ENCODE measurements at places on chromosomes 12 and 14.
A peak's percentile ranks its signal among the peaks of the same experiment; 100 is the strongest.

DNA sequence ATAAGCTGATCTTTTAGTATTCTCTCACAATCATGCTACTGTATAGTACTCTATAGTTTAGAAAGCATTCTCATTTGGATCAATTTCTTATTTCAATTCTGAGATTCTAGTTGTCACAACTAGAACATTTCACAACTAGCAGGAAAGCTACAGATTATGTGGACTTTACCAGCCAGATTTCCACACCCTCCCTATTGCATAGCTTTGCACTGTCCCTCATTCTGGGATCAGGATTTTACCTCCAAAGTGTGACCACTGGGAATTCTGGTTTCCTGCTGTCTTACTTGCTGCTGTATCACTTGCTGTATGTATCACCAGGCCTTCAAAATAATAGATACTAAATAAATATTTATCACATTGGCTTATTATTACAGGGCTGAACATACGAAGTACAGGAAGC lies 10.2 kb upstream of the PELI2 start:
- no peak for DNase-seq

GRCh38 chr14:50521912-50522341 lies 10.4 kb downstream of the MAP4K5 start:
- DNase-seq: no peak

DNA sequence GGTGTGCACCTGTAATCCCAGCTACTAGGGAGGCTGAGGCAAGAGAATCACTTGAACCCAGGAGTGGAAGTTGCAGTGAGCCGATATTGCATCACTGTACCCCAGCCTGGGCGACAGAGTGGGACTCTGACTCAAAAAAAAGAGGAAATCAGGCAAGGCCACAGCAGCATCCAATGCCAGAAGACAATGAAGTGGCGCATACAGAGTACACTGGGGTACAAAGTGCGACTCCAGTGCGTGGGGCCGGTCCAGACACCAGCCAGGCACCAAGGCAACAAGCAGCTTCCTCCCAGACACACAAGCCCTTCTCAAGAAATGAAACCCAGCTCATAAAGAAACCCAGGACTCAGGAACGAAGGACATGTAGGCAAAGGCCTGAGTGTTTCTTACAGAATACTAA lies 28.2 kb downstream of the TTC7B start:
- DNase-seq: no peak

DNA sequence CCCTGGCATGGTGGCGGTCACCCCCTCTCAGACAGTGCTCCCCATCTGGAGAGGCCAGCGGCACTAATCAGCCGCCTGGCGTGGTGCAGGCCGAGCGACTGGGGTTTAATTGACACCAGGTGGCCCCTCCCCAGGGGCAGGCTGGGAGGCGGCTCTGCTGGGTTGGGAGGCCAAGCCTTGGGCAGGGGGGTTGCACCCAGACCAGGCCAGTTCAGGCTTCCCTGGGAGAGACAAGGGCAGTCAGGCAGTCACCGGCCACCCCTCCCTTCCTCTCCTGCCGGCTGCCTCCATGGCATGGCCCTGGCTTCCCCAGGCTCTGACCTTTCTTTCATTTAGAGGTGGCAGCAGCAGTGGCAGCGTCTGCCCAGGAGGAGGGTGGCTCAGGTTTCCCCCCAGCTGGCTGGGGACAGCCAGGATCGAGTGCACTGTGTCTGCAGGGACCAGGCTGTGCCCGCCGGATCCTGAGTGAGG lies 78.1 kb upstream of the NOS1 start:
- DNase-seq: no peak

- DNase-seq: no peak
These were observed 107.7 kb upstream of the BTG1 start for GRCh38 chr12:92253301-92253700.

DNA sequence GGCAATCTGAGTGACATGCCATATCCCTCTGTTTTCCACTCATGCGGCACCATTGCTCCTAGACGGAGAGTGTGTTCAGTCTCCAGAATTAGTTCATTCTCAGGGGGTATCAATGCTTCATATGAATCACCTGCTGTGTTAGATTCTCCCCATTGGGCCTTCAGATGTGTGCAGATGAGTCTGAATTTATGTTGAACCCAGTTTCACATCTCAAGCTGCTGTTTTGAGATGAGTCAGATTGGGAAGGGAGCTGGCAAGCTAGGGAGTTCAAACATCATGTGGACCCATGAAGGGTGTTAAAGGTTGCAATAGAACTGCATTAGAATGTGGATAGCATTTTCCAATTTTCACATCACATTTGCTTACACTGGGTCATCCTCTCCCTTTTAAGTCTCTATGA lies 46.9 kb upstream of the KCNA1 start:
- no peak for DNase-seq

DNA sequence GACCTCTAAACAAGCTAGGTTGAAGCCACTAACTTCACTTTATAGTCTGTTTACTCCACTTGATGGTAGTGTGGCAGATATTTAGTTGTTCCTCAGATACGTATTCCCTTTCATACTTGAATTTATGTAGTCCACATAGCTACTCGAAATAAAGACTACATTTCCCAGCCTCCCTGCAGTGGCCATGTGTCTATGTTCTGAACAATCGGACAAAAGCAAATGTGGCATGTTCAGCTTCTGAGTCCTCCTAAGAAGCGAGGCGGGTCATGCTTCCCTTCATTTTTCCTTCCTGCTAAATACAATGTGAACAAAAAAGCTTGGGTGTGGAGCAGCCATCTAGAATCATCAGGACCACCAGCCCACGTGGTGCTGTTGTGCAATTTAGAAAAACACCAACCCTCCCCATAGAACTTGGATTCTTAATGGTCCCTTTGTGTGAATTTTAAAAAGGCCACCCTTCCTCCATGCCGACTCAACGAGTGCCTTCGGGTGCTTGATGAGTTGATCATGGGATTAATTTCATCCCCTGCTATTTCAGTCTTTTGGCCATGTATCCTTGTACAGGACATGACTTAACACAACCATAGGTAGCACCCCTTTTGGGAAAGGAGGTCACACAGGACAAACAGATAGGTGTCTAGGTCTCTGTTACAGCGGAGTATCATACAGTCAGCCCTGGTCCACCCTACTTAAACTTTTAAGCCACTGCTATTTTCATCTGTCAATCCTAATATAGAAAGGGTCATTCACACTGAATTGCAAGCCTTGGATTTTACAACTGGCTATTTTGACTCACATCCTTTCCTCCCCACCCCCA lies 60.7 kb downstream of the ZFC3H1 start:
- no peak for DNase-seq

- peak; percentile 96 for DNase-seq
These were observed 498 bp upstream of the RHOF start for GRCh38 chr12:121793838-121794533.

DNA sequence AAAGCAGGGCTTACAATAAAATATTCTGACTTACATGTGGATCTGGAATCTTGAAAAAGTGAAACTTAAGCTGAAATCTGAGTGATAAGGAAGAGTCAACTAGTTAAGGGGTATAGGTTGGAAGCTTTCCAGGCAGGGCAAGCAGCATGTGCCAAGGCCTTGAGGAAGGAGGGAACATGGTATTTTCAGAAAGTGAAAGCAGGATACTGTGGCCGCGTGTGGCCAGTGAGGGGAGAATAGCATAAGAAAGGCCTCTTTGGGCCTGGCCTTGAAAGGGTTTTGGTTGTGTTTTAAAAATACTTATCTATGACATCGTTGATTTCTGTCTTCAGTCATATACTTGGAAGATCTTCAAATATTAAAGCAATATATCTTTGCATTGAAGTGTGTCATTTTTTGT lies 213.4 kb downstream of the AKAP6 start:
- DNase-seq: no peak

GRCh38 chr14:62655166-62655565 lies 390.1 kb downstream of the KCNH5 start:
- no peak for DNase-seq

- DNase-seq: peak; percentile 75
These were observed 8.8 kb downstream of the VPS37B start for GRCh38 chr12:122886851-122887818.

DNA sequence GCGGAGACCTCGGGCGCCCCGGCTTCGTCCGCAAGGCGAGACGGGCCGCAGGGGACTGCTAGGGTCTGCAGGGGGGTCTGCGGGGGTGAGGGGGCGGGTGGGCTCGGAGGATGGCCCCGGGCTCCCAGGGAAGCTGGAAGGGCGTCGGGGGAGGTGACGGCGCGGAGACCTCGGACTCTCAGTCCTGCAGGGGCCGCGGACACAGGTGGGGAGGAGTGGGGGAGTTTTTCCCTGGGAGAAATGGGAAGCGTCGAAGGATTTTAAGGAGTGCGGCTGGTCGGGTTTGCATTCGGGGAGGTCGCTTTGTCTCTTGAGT lies 25.9 kb downstream of the ZBTB42 start:
- DNase-seq: no peak

DNA sequence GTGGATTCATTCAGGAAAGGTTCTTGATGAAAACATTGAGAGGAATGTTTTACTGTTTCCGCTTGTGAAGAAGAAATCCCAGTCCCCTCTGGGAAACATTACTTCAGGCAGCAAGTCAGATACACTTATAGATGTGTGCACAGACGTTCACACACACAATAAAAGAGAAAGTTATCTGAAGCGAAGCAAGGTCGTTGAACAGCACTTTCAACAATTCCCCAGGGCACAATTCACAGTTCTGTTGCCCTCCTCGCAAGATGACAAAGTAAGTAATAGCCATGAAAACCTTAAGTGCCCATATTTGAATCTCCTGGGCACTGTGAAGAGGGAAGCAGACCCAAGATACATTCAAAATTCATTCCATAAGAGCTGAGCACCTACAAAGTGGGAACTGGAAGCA lies 156.6 kb upstream of the CAND1 start:
- no peak for DNase-seq

GRCh38 chr12:52155048-52155868 lies 36.6 kb downstream of the KRT80 start:
- DNase-seq: no peak

DNA sequence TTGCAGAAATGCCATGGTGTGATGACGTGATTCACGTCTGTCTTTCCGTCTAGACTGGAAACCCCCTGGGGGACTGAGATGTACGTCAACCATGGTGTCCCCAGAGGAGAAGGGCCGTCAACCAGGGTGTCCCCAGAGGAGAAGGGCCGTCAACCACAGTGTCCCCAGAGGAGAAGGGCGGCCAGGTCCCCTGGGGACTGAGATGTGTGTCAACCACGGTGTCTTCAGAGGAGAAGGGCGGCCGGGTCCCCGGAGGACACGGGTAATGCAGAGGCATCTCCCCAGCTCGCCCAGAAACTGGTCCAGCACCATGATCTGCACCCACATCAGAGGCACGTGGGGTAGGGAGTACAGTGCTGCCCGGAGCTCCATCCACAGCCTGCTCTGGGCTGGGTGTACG lies 30.6 kb upstream of the GALNT9 start:
- no peak for DNase-seq

GRCh38 chr14:79080040-79080439 lies 909.9 kb downstream of the NRXN3 start:
- DNase-seq: no peak

DNA sequence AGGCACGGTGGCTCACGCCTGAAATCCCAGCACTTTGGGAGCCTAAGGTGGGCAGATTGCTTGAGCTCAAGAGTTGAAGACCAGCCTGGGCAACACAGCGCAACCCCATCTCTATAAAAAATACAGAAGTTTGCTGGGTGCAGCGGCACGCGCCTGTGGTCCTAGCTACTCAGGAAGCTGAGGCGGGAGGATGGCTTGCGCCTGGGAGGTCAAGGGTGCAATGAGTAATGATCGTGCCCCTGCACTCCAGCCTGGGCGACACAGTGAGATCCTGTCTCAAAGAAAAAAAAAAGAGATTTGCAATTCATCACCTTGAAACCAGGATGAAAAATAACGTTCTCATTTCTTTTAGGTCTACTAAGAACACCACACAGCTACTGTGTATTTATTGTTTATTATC lies 4.0 kb downstream of the STX2 start:
- DNase-seq: no peak

DNA sequence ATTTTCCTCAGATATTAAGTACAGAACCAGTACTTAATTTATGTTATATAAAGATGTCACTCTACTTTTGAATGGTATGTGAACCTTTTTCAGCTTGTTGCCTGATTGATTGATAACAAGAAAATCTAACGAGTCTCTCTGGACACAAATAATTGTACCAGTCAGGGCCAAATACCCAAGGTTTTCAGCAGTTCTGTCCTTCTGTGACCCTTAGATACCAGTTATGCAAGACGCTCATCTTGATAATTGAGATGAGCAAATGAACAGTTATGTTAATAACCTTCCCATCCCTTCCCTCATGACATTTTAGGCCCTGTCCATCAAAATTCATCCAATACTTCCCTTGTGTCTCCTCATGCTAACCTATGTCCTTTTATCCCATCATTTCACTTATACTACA lies 185.9 kb upstream of the G2E3 start:
- DNase-seq: no peak

DNA sequence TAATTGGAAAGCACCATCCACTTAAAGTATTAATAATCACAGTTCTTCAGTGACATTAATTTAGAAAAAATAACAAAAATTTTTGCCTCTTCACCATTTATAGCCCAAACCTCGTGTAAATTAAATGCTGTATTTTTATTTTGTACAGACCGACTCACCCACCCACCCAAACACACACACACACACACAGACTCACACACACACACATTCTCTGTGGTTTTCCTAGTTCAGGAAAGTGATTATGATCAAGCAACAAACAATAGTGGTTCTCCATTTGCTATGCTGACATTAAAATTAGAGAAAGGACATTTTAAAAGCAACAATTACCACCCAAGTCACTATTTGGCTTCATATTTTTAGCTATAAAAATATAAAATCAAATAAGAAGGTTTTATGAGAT lies 112.5 kb upstream of the FLRT2 start:
- DNase-seq: no peak

- no peak for DNase-seq
These were observed 1.7 kb downstream of the RDH16 start for GRCh38 chr12:56955631-56956256.

DNA sequence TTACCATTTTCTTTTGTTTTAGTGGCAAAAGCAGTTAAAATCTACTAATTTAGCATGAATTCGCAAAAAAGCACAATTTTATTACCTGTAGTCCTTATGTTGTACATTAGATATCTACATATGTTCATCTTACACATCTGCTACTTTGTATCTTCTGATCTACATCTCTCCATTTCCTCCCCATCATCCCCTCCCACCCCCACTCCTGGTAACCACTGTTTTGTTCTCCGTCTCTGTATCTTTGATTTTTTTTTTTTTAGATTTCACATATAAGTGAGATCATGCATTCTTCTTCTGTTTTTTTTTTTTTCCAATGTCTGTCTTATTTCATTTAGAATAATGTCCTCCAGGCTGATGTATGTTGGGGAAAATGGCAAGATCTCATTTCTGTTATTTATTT lies 922.7 kb downstream of the VRK1 start:
- DNase-seq: no peak

- no peak for DNase-seq
These were observed 667.3 kb downstream of the SLC16A7 start for GRCh38 chr12:60263161-60263560.

Data from hematopoietic multipotent progenitor cell treated with erythropoietin and hydrocortisone succinate and interleukin-3 and kit ligand, for 17 days (in vitro differentiated cells).